COLO829 (cell line): ENCODE measurements at places on chromosomes 3 and 15.

- no peak for DNase-seq
Measured at GRCh38 chr15:71746719-71747118, 63.6 kb upstream of the NR2E3 start.

GRCh38 chr3:172808969-172809546 lies 58.5 kb downstream of the ECT2 start:
- DNase-seq, result peak; percentile 14

- peak; percentile 70 for DNase-seq
Measured at GRCh38 chr3:106428565-106428994, 559.8 kb upstream of the CBLB start.

GRCh38 chr3:147372525-147373027 lies 33.8 kb downstream of the ZIC4 start:
- no peak for DNase-seq

GRCh38 chr3:197259096-197259495 lies 39.3 kb downstream of the DLG1 start:
- no peak for DNase-seq

DNA sequence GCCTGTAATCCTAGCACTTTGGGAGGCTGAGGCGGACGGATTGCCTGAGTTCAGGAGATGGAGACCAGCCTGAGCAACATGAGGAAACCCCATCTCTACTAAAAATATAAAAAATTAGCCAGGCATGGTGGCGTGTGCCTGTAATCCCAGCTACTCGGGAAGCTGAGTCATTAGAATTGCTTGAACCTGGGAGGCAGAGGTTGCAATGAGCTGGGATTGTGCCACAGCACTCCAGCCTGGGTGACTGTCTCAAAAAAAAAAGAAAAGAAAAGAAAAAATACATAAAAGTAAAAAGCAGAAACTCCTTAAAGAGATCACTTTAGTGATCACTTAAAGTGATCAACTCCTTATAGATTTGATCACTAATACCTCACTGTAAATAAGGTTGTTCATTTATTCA lies 78.0 kb downstream of the GMPS start:
- no peak for DNase-seq

DNA sequence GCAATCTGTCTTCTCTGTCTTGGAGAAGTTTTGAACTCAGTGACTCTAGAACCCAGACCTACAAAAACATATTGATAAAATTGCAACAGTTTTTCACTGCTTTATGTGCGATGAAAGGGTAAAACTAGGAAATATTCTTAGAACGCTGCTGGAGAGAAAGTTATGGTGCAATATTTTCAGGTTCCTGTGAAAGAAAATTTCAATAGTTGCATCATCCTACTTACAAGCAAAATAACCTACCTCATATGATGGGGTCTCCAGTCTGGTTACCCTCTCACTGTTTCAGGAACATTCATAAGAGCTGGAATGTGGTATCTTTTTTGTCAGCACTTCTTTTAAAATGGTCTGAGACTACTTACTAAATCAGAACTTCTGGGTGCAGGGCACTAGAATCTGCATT lies 27.1 kb downstream of the GATM start:
- DNase-seq, result no peak

- no peak for DNase-seq
Measured at GRCh38 chr15:25244731-25245585, 193.9 kb downstream of the UBE3A start.

DNA sequence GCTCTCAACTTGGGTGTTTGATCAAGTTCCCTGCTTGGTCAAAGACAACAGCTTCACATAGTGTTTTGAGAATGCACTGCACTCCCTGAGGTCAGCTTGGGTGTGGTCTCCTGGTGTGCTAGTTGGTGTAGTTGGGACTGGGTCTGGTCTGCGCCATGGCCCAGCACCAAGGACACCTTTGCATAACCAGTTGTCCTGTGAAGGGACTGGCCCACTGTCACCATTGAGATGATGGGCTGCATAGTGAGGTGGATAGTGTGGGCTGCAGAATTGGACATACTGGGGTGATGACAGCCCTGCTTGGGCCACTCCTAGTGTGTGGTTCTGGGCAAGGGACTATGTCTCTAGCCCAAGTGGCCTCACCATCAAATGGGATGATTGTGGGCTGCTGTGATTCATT lies 9.5 kb downstream of the RPSA start:
- no peak for DNase-seq

DNA sequence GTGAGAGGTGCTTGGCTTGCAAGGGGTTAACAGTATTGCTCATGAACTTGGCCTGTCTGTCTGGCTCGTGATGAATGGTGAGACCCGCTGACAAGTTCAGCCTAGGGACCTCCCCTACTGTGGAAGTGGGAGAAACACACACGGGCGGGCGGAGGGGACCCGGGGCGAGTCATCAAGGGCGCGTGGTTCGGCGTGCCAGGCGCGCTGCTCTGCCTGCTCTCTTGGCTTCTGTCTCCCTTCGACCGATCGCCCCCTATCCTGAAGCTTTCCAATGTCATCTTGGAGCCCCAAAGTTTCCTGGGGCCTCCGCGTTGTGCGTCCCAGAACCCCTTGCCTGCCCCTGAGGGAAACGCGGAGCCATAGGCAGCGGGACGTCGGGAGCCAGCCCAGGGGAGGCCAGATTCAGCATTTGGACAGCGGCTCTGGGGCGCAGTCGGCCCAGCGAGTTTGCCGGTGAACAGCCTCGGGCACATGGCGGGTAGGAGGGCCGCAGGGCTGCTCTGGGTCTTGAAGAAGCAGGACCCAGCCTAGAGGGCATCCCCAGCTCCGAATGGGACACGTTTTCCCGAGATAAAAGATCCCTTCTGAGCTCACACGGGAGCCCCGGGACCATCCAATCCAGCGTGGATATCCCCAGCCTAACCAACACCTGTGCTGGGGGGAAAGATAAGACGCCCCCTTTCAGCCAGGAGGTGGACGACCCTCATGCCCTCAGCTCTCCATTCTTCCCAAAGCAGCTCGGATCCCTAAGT lies 27.0 kb upstream of the POLG start:
- DNase-seq, result peak; percentile 87

DNA sequence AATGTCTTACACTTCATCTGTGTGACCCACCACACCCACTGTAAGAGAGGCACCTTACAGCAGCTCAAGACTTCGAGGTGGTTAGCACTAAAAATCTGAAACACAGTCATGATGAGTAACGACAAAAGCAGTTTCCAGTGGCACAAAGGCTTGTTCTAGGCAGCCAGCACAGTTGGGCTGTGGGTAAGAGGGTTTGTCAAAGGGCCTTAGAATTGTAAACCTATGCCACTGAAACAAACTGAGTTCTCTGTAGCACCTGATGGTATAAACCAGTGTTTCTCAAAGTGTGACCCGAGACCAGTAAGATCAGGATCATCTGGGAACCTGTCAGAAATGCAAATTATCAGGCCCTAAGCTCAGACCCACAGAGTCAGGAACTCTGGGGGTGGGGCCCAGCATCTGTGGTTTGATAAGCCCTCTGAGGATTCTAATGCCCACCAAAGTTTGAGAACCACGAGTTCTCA lies 36.5 kb downstream of the DAPK2 start:
- no peak for DNase-seq

- DNase-seq, result no peak
Measured at GRCh38 chr3:130606336-130606735, 89.4 kb downstream of the COL6A6 start.

DNA sequence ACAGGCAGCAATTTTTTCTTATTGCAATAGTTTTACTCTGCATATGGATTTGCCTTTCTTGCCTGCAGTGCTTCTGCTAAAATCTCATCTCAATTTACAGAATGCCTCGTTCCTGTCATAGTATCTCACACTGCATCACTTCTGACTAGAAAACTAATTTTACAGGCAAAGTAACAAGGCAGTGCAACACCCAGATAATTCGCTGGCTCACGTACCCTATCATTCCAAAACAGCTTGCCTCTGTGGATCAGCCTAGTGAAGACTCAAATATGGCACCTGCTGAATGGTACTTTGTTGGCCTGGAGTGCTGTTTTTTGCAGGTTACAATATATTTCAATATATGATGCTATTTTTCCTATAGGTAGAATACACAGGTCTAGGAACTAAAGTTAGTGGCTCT lies 5.3 kb downstream of the EIF5A2 start:
- DNase-seq, result no peak

DNA sequence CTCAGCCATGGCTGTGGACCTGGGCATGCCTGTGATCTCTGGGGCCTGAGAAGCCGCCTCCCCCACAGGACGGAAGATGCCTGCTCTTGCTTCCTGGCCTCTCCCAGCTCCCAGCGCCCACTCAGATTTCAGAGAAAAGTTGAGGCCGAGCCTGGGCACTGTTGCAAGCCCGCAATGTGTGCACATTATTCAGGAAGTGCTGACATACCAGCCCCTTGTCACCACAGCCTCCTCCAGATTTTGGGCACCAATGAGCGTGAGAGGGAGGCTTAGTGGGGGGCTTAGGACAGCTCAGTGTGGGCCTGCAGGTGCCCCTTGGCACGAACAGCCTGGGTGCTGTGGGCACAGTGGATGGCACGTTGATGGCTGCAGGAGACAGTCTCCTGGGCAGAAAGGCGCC lies 1400.9 kb upstream of the ALCAM start:
- no peak for DNase-seq
